ENCODE measurements at places on chromosomes 5 and 9.

DNA sequence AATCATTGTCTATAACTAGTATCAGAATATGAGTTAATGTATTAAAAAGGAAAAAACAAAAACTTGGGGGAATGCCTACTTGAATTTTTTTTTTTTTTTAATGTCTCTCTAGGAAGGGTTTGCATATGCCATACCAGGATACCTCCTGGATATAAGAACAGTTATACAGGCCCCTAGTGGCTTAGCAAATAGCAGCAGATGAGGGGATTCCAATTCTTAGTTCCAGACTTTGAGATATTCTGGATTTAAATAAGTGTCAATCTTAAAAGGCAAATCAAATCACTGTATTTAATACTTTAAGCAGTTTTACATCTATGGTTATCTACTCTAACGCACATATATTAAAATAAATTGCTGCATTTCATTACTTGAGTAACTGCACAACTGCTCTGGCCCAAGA is 1055.5 kb upstream of the DMAC1 start:
- DNase-seq: no peak

DNA sequence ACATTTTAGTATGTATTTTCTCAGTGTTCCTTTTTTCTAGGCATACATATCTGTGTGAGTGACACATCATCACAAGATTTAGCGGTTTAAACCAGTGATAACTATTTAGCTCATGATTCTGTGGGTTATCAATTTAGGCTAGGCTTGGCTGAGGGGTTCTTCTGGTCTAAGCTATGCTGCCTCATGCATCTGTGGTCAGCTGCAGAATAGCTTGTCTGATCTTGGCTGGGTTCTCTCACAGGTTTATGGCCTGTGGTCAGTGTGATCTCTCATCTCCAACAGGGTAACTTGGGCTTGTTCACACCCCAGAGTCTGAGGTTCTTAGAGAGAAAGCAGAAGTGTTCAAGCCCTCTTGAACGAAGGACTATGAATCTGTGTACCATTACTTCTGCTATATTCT is 363.3 kb downstream of the KDM4C start:
- no peak for DNase-seq

DNA sequence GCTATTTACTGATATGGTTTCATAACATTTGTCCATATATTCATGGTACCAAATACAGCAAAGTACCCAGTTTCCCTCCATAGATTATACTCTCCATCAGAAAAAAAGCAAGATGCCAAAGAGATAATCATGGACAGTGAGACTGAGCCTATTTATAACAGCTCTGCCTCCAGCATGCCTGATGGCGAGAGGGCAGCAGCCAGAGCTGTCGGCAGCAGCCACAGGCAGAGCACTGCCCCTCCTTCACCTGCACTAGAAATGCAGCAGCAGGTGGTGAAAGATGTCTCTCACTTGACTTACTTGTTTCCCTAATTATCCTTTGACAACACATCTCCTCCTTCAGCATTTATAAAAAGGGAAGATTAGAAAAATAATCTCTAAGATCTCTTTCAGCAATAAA is 32.4 kb downstream of the CTNNAL1 start:
- no peak for DNase-seq

DNA sequence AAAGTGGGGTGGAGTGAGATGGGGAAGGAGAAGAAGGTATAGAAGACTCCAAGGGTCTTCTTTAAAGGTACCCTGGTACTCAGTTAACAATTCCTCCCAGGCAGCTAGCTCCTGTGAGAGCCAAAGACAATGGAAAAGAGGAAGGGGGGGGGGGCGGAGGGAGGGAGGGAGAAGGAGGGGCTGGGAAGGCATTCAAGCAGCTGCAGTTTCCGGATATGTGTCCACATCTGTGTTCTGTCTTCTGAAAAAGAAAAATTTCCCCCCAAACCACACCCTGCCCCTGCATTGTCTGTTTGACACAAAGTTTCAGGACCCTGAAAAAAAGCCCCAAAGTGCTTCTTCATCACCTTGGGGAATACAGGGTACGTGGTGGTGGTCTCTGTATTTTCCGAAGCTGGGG is 11.1 kb downstream of the SPRY4 start:
- DNase-seq: no peak
